ENCODE measurements at places on chromosomes 5 and 9.

DNA sequence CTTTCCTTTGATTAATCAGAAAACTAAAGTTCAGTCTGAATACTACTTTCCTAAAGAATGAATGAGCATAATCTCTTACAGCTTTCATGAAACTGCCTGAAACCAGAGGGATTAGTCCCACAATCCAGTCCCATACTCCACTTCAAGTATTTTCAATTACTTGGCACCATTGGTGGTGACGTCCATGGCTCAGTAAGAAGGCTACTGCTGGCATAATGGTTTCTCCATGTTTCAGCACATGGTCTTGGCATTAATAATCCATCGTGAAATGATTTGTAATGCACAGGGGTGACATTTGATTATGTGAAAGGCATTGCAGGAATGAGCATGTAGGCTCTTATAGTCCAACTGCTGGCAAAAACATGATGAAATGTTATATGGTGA, 23.4 kb downstream of the LIX1 start:
- no peak for DNase-seq

GRCh38 chr5:140588311-140589070, 23.9 kb downstream of the SLC35A4 start:
- DNase-seq, result no peak

GRCh38 chr5:163995206-163995605, 489.8 kb downstream of the MAT2B start:
- DNase-seq, result no peak

GRCh38 chr9:72046630-72047456, 13.6 kb downstream of the C9orf57 start:
- no peak for DNase-seq

GRCh38 chr5:160506006-160507004, 84.7 kb downstream of the PTTG1 start:
- no peak for DNase-seq

DNA sequence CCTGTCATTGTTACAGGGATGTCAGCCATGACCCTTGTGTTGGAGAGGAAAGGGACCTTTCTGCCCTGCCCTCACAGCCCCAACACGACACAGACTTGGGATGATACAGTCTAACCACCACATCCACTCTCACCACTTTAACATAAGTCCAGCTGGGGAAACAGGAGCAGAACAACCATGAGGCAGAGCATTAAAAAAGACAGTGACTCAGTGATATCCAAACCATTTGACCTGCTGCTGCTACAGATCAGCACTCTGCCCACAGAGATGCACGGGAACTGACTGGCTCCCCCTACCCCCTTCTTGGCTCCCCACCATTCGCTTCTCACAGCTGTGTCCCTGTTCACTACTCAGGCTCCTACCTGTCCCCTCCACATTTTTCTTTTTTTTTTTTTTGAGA, 458.6 kb downstream of the ZNF608 start:
- no peak for DNase-seq

DNA sequence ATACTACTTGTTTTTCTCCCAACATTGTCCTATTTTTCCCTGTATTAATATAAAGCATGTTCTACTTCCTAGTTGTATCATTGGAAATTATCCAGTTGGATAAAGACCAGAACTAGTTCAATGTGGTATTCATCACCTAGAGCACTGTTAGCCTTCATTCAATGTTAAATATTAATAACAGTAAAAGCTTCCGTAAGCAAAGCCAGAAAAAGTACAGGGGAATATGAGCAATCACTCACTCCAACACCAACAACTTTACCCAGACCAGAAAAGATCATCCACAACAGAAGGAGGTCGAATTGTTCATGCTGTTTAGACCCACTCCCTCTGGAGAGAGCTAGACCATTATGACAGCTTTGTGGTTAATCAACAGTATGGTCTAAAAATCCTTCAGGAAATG, 728.4 kb downstream of the MAT2B start:
- DNase-seq, result no peak

Measured in NCI-H526 (cell line).